Brain pericyte (primary cell): ENCODE measurements at places on chromosomes 12 and 14.

GRCh38 chr12:75822416-75822815 lies 209.2 kb downstream of the PHLDA1 start:
- DNase-seq = no peak

DNA sequence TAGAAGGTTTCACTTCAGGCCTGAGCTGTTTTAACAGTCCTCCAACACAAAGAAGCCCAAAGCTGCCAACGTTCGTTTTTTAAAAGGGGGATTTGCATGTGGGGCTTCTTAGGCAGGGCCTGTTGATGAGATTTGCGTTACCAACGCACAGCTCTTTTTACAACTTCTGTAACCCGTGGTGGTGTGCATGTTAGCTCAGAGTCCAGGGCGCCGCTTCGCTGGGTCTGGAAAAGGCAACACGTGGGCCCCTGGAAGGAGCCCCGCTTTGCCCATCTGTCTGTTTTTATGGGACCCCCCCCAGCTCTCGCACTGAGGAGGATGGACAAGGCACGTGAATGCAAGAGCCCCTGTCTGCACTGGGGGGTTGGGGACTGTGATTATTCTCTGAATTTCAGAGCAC lies 84.0 kb downstream of the ESR2 start:
- DNase-seq = no peak

DNA sequence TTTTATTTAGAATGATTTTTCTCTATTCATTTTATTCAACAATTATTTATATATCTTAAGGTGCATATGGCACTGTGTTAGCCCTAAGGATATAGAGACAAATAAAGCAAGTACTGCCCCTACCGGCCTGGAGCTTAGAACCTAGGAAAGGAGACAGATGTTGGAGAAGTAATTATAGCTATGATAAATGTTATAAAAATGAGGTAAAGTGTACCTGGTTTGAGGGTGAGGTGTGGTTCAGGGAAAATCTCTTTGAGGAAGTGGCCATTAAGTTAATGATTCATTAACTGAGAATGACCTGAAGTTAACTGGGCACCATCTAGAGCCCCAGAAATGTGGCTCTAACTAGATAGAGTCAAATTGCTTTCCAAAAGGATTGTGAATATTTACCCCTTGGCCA lies 31.9 kb downstream of the CDKL1 start:
- DNase-seq = no peak

GRCh38 chr12:50613463-50613862 lies 108.7 kb downstream of the DIP2B start:
- no peak for DNase-seq

- DNase-seq = no peak
Measured at GRCh38 chr14:53766106-53766505, 190.5 kb downstream of the BMP4 start.

DNA sequence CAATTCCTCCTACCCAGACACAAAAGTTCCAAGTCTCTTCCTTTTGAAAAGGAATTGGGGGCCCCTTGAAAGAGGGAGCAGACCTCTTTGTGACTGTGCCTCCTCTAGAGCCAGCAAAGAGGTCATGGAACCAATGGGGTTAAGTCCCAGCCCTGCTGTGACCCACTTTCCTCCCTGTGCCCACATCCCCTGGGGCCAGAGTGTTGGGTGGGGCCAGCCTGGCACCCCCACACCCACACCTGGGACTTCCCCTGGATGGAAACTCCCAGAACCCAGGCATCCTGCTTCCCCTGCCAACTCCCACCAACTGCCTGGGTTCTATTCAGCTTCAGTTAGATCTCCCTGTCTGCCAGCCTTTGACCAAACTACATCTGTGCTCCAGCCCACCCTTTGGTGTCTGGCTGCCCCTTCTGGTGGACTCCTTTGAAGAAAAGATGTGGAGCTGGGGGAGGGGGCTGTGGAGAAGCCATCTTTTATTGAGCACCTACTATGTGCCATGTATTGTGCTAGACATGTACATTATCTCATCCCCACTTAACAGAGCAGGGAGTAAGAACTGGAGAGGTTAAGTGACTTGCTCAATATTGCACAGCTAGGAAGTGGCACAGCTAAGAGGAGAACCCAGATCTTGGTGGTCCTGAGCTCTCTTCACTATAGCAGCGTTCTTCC lies 4.6 kb upstream of the RARG start:
- DNase-seq = no peak

DNA sequence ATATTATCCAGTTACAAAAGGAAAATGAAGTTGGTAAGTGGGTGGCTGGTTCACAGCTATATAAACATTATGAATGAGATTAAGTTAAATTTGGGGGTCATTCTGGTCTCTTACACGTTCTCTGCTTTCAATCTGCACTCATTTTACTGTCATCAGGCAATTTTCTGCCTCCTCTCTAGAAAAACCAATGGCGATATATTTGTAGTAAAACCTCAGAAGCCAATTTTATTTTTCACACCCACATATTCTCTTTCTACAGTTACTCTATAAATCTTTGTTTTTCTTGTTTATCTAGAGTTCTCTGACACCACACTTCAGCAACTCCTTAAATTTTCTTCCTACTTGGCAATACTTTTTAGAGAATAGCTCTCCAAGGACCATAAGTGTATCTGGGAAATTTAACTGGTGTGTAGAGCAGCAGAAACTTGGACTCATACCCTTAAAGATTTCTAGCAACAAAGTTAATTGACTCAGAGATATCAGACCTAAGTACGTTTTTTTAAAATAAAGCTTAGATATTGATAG lies 926.9 kb downstream of the TMTC2 start:
- DNase-seq = no peak

- no peak for DNase-seq
Measured at GRCh38 chr12:454833-455232, 4.9 kb upstream of the B4GALNT3 start.

DNA sequence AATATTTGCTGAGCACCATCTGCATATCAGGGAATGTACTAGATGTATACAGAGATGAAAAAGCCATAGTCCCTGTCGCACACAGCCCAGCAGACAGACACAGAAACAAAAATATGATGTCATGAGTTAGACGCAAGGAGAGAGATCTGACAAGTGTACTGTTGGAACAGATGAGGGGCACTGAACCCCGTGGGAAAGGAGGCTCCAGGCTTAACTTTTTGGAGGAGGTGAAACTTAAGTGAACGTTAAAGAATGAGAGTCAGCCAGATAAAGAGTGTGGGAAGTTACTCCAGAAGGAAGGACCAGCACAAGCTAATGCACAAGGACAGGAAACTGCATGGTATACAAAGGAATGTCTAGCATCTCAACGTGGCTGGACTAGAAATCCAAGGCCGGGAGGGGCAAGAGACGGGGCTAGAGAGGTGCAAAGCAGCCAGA lies 2.5 kb upstream of the ACTN1 start:
- DNase-seq = no peak

DNA sequence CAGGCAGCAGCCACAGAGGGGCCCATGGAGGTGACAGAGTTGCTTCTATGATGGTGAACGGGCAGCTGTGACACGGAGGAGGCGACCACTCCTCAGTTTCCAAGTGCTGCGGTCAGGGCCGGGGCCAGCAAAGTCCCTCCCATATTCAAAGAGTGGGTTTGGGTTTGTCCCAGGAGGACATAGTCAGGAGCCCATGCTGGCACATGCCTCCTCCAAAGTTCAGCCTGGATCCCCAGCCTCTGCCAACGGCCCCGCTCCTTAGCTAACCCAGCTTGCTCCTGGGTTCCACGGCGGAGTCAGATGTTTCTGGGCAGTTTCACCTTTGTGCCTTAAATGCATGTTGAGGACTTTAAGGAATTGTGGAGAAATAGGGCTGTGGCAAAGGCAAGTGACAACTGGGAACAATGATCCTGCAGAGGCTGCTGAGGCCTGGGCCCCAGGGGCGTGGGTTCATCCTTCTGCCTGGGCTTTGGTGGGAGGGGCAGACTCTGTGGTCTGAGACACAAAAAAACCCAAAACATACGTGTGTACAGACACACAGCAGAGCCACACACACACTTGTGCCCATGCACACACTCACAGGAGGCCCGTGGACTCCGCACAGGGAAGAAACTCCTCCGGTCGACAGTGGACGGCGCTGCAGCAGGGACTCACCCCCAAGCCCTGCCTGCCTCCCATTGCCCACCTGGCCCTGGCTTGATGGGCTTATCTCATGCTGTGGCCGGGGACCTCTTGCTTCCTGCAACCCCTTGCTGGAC lies 399.4 kb downstream of the TMEM121 start:
- DNase-seq = no peak

DNA sequence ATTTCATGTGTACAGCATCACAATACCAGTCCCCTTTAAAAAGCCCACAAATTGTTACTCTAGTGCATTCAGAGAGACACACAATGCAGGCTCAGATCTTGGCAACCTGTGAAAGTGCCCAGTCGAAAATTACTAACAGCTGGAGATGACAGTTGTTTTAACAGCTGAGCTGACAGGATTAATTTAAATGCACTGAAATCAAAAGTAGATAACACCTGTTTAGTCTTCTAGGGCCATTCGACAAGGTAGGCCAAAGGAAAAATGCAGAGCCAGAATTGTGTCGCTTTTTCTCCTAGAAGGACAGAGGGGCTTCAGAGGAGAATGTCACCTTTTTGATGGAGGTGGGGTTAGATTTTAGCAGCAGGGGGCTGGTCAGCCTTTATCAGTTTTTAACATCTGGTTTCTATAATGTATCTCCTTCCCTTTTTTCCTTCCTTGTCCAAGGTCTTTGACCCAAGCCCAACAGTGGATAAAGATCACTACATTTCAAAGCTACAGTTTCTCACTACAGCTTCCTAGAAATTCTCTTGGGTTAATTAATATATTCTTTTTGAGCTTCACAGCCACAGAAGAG lies 139.1 kb downstream of the SOX5 start:
- DNase-seq = no peak

DNA sequence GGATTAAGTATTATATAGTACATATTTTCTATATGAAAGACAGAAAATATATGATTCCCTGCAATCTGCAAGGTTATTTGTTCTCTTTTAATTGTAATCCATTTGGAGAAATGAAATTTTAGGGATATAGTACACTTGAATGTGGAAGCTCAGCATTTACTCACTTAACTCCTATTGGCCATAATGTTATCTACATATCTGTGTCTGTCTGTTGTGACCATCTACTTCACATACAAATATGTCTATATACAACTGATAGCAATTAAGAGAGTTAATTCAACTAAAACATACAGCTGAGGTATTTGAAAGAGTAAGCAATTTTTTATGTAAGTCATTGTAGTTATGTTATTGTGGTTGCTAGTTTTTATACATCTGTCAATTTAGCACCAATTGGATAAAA lies 12.9 kb downstream of the FOXG1 start:
- no peak for DNase-seq

- DNase-seq = no peak
Measured at GRCh38 chr14:75690010-75690409, 29.0 kb downstream of the TTLL5 start.

GRCh38 chr12:121038861-121039668 lies at the start of gene OASL:
Gene OASL (minus strand): TSS chr12:121039246. CDS start chr12:121038971, 275 bp downstream.
- no peak for DNase-seq

GRCh38 chr12:10388624-10389413 lies 1.0 kb downstream of the KLRK1 start:
- DNase-seq = no peak

- no peak for DNase-seq
Measured at GRCh38 chr12:106108185-106108835, 30.4 kb downstream of the NUAK1 start.

- DNase-seq = no peak
Measured at GRCh38 chr12:42759622-42760273, 170.2 kb upstream of the PRICKLE1 start.

DNA sequence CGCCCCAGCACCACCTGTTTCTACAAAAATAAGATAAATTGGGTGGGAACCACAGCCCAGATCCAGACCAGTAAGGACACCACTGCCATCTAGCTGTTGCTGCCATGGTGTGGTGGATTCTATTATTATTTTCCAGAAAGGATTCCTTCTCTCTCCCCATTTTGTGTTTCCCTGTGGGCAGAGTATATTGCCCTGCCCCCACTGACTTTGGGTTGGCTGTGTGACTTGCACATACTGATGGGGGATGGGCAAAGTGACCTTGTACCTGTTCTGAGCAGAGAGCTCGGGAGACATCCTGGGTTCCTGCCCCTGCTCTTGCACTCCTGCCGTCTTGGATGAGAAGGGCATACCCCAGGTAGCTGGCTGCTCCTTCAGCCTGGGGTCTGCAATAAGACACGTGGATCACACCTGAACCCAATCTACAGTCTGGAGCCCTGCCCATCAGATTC lies 24.3 kb downstream of the MOAP1 start:
- no peak for DNase-seq

- DNase-seq = no peak
Measured at GRCh38 chr14:80636071-80636470, 305.5 kb downstream of the CEP128 start.

DNA sequence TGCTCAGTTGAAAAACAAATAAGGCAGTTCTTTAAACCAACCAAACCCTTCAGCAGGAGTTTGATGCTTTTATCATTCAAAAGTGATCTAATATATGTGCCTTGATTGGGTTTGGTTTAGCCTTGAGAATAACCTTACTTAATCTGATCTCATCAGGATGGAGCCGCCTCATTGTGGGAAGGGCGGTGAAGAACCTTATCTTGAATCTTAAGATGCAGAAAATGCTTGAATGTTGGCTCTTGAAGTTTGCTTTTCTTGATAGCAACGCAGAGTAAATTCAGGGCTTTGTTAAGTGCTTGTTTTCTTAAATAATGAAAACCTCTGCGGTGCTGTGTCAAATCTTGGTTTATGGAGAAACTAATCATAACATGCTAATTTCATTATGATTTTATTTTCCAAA lies 138.2 kb downstream of the MON2 start:
- DNase-seq = no peak

DNA sequence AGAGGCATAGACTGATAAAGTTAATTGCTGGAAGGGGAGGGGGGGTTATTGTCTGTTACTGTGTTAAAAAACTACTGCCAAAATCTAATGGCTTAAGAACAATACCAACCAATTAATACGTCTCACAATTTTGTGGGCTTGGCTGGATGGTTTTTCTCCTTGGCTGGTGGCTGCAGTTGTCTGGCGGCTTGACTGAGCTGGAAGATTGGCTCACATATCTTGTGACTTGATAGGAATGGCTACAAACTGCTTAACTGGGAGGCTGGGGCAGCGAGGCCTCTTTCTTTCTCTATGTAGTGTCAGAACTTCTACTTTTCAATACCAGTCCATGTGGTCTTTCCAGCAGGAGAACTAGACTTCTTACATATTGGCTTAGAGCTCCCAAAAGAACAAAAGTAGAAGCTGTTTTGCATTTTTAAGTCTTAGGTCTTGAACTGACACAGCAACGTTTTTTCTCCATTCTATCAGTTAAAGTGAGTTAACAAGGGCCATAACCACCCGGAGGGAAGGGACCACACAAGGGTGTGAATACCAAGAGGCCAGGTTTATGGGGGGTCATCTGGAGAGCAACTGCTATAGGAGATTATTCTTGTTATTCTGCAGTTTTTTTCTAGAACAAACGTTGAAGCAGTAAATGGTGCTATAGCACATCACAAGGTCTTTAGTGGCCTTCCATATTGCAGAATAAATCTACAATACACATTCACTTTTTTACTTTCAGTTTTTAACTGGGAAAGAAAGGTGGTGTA lies 46.9 kb downstream of the ZDHHC17 start:
- DNase-seq = no peak

GRCh38 chr14:90458536-90458935 lies 61.7 kb downstream of the CALM1 start:
- DNase-seq = no peak
